CD4-positive, alpha-beta T cell treated with Interferon gamma for 1 hour (primary cell): ENCODE measurements at places on chromosomes 7 and 10.
A peak's percentile ranks its signal among the peaks of the same experiment; 100 is the strongest.

- no peak for DNase-seq
Observed at GRCh38 chr7:87506246-87507180, 31.0 kb upstream of the ABCB4 start.

- no peak for DNase-seq
Observed at GRCh38 chr7:76133164-76133775, 68.4 kb upstream of the SRRM3 start.

GRCh38 chr10:50347394-50347802 lies 96.1 kb upstream of the ASAH2 start:
- no peak for DNase-seq

- DNase-seq, result no peak
Observed at GRCh38 chr7:41027428-41028115, 675.3 kb downstream of the INHBA start.

GRCh38 chr7:139916717-139917395 lies 87.8 kb downstream of the TBXAS1 start:
- DNase-seq, result no peak

GRCh38 chr10:63836666-63837442 lies 315.7 kb downstream of the REEP3 start:
- no peak for DNase-seq

DNA sequence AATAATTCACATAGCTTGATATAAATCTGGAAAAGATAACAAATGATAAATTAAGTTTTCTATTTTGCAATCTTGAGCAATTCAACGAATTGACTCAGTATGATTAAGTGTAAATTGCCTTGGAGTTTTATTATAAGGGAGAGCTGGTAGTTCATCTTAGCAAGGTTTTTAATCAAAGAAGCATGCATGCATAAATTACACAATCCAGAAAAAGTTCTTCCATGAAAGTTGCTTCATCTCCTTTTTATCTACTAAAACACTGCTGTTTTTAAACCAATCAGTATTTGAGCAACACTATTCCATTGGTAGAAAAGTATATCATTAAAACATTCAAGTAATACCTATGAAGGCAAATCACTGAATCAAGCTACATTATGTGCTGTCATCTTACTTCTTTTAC lies 47.6 kb downstream of the POT1 start:
- no peak for DNase-seq

DNA sequence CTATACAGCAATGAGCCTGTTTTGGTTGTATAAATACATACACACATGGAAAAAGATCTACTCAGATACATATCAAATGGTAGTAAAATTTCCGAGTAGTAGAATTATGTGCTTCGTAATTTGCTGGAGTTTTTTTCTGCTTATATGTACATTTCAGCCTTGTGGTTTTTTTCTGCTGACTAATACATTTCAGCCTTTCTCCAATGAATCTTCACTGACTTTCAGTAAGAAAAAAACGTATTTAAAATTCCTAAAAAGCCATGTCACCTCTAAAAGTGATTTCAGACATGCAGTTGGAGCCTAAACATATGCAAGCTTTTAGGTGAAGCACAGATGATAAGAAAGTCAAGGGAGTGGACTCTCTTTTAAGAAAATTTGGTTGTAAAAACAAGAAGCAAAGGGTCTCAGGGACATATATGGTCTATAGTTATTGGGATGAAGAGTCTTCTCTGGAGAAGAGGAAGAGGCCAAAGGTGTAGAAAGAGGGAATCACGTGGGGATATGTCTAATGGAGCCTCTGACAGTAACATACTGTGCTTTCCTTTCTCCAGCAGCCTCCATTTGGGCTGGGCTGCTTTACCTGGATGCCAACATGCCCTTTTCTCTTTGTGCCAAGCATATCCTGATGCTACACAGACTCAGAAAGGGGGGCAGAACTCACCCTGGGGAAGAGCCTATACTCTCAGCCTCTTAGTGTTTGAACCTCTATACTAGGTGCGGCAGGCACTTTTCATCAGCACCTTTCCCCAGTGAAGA lies 2.4 kb downstream of the AMPH start:
- no peak for DNase-seq

GRCh38 chr7:139075031-139075652 lies 34.4 kb downstream of the ZC3HAV1 start:
- peak; percentile 70 for DNase-seq

GRCh38 chr7:36862771-36863261 lies 138.5 kb upstream of the AOAH start:
- no peak for DNase-seq

GRCh38 chr10:24457661-24458318 lies 248.9 kb downstream of the KIAA1217 start:
- DNase-seq, result no peak

DNA sequence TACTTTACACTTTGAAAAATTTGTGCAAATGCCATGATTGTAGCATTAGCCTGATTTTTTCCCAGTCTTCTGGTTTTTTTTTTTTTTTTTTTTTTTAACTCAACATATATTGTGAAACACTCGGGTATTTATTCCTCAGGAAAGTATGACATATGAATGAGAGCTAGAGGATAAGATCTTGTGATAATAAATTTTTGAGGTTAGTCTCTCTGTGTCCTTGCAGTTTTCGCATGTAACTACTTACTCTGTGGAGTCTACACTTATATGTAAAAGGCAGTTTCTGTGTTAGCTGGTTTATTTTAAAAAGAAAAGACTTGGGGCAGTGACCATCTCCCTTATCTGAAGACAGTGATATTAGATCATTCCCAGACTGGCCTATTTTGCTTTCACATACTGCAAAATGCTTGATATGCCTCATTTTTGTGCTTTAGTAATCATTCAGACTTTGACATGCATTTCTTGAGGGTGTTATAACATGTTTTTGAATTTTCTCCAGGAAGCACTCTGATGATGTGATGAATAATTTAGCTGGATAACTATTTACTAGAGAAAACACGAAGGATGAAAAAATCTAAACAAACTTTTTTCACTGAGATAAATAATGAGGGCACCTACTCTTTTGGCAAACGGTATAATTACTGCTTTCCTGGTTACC lies 371.0 kb downstream of the NRG3 start:
- no peak for DNase-seq
